NCI-H2081 treated with DMSO at 0.1 percent for 48 hours (cell line): ENCODE measurements at places on chromosomes 6 and 20.

- no peak for DNase-seq
These were observed 5.2 kb downstream of the NAPB start for GRCh38 chr20:23415959-23416583.

DNA sequence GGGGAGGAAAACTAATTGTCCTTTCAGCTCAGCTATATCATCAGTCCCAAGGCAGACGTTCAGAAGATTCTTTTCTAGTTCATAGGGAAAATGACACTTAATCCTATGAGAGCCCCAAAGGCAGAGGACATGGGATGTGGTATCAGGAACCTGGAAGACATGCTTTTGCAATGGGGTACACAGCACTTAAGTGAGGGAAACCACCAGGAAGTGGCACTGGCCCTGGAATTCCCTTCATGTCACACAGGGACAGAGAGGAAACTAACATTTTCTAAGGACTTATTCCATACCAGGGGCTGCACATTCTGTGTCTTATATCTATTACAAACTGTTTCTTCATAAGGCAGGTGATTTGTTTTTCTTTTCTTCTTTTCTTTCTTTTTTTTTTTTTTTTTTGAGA lies 28.2 kb downstream of the VPS52 start:
- DNase-seq, result no peak

DNA sequence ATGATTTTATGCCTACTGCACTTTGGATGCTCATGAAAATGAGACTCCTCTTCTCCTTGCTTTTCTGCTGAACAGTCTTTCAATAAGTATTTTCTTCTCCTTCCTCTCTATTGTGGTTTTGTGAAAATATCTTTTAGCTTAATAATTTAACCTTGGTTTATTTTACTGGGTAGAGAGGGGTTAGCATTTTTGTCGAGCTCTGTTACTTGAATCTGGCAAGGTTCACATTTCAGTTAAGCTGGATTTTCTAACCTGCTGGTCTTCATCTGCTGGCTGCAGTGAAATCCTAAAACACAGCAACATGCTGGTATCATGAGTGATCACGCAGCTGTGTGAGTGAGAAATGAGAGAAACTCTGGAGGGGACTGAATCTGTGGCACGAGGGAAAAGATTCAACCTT lies 222.7 kb upstream of the NOX3 start:
- no peak for DNase-seq

DNA sequence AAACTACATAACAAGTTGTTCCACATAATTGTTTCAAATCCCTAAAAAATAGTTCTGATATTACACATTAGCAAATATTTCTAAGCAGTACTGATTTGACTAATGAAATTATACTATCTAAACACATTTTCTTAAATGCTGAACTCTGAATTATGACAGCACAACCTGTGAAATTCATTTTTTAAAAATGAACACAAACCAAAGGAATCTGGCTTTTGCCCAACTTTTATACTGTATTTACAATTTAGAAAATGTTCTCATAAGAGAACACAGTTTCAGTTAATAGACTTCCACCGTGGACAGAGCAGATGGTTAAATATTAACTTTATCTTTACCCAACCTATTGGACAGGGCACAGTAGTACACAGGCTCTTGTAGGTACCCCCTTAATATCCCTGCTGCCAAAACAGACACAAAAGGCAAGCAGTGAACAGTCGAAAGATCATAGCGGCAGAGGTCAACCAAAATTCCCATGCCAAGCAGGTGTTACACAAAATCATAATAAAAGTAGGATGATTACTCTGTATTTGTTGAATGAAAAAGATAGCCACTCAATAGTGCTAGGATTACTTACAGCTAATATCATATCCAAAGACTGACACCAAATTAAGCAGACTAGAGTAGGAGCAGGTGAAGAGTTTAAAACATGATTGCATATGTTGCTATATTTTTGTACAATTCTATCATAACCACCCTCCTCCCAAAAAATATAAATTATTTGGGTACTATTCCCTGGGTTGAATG lies 122.5 kb downstream of the RNGTT start:
- no peak for DNase-seq

DNA sequence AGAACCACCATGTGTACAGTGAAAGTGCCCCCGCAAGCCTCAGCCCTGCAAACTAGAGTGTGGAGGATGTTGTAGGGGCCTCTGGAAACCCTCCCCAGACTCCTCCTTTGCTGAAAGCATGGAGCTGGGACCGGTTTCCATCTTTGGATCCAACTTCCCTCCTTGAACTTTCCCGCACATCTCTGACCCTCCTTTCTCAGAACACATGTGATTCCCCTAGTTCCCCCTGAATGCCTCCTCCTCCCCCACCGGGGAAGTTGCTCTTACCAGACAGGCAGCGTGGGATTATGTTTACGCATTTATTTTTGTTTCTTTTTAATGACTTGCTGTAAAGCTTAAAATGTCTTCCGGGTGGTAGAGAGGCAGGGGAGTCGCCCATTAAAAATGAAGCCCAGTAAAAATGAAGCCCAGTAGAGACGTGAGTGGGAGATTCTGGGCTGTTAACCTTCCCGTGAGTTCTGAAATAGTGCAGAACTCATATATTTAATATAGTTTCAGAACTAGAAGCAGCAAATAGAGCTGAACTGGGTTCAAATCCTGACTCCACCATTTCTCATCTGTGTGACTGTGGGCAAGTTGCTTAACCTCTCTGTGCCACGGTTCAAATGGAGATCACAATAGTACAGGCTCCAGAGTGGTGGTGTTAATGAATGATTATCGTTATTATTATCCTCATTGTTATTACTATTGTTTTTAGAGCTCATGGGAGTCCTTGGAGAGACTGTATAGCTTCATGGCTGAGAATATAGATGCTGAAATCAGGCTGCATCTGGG lies 8.0 kb upstream of the PTPN1 start:
- DNase-seq, result no peak

GRCh38 chr6:142279350-142280180 lies 22.2 kb upstream of the ADGRG6 start:
- no peak for DNase-seq

DNA sequence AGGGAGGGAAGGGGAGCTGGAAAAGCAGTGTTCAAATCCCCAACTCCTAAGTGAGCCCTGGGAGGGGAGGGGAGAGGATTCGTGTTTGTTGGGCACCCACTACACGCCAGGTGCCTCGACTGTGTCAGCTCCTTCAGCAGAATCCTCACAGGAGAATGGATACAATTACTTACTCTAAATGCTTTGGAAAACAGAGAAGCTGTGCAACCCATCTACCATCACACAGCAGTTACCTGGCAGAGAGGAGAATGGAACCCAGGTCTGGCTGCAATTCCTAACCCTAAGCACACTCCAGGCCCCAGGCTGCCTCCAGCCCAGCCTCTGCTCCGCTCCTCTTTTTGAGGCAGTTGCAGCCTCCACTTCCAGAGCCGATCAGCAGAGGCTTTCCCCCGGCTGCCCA lies 86.4 kb upstream of the PTPN1 start:
- no peak for DNase-seq

DNA sequence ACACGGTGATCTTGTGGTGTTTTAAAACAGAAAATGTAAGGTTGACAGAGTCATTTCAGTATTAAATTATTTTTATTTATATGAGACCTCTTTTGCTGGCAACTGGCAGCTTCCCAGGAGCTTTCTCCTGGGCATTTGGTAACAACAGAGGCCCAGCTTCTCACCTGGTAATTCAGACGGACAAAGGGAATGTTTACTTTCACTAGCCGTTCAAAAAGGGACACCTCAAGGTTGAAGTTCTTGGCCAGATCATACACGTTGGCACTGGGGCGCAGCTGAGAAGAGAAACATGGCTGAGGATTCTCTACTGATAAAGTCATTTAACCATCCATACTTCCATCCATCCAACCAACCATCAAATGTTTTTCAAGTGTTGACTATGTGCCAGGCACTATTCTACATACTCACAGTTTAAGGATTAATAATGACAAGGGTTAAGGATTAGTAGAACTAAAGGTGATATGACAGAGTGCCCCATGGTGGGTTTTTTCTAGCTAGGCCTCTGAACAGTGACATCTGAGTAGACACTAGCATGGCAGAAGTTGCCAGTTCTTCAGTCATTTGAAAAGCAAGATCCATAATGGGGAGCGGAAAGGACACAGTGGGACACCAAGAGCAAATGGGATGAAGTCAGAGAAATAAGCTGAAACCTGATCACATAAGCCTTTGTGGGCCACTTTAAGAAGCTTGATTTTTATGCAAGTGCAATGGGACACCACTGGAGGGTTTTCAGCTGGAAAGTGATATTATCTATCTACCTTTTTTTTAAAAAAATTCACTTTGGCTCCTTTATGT lies 25.1 kb downstream of the ZNFX1 start:
- DNase-seq, result no peak

DNA sequence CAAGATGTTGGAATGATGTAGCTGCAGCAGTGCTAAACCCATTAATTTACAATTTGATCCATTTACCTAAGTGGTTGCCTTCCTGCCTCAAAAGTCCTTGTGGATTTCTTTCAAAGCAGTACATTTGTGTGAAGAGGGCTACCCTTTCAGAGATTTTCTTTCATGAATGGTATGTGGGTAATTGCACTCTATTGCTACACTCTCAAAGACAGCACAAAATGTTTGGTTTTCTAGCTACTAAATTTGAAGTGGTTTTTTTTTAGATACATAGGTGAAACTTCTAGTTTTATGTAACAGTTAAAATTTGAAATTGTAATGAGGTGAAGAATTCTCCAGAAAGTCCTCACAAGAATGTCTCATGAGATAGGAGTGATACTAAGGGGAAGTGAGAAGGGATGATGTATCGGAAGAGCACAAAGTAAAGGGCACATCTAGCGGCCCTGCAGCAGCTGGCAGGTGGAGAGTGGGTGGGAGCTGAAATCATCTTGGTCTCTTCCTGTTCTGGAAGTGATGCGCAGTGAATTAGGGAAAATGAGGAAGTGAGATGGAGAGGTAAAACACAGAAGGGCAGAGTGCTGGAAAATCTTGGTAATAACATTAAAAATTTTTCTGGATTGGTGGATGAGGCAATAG lies 236.8 kb upstream of the MAN1A1 start:
- no peak for DNase-seq

DNA sequence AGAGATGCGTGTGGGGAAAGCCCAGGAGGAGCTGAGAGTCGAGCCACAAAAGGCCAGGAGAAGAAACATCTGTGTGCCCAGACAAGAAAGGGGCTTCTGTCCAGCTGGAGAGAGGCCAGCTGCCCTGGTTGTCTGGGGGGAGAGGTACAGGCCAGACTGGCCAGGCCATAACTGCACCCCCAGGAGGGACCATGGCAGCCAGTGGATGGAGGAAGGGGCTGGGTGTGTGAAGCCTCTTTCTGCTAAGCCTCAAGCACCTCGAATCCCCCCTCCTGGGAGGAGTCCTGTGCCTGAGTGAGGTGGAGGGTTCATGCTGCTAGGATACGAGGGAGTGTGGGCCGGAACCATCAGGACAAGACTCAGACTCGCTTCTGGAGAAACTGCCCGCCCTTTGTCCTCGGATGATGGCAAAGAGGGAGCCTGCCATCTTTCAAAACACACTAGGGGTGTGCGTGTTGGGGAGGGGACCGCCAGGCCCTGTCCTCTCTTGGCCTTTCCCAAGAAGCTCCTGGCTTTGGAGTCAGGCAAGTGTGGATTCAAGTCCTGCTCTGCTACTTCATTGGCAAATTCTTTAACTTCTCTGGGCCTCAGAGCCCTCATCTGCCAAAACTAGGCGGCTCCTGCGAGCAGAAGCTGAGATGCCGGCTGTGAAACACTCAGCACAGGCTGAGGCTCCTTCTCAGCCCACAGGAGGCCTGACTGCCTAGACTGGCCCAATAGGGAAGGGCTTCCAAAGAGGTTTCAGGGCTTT lies 90.3 kb downstream of the ASXL1 start:
- DNase-seq, result no peak

DNA sequence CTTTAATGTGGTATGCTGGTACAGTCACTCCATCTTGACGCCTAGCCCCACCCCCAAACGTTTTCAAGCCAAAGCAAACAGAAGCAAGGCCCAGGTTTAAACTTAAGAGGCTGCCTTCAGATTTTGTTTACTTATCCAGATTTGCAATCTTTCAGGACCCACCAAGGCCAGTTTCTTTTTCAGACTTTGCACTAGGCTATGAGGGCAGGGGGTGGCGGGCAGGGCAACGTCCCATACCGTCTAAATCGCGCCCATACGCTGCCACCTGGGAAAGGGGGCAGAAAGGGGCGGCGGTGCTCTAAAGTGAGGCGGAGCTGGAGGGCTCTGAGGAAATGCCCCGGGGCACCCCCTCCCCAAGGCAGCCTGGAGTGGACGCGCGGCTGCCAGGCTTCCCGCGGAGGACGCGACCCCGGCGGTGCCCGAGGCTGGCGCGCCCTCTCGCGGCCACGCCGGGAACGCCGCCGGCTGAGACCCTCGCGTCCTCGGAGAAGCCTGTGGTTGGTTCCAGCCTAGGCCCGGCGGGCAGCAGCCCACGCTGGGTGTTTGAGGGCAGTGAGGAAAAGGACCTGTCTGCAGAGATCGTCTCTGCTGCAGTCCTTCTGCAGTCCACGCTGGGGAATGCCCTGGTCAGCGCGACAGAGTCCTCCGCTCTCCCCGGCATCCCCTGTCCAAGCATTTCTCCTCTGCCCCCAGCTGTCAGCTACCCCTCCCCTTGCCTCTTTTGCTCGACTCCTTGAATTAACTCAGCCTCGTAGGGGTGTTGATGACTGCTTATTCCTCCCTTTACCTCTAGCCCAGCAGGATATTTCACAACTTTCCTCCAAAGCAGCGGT lies 129.2 kb upstream of the PRND start:
- DNase-seq, result no peak

DNA sequence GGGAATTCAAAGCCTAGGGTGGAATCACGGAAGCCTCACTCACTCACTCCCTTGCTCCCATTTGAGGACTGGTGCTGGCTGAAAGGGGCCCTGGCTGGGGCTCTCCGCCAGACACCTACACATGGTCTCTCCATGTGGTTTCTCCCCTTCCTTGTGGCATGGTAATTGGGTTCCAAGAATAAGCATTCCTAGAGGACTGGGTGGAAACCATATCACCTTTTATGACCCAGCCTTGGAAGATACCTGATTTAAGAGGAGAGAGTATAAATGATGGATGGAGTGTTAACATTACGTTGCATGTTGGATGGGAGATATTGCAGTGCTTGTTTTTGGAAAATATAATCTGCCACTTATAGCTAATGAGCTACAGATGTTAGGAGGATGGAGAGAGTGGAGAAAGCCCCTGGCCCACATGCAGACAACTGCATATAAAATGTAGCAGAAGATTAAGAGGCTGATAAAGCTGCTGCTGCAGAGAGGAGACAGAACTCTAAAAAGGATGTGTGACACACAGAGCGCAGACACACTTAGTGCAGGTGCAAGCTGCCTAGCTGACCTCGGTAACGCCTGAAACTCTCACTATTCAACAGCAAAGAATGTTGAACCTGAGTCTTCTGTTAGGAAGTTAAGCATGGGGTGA lies 23.3 kb upstream of the CDKN1A start:
- DNase-seq, result no peak

DNA sequence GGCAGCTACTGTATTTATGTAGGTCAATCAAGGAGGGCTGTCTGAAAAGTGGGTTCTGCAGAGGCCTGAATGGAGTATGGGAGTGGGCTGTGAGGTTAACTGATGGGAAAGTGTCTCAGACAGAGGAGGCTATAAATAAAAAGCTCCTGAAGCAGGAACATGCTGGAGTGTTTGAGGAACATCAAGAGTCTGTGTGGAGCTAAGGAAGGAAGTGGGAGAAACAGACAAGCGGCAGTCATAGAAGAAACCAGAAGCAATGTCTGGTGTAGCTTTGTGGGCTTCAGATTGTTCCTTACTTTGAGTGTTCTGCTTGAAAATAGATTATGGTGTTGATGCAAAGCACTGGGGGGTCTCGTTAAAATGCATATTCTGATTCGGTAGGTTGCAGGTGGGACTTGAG lies 101.5 kb upstream of the OGFRL1 start:
- no peak for DNase-seq

GRCh38 chr20:2295886-2296515 lies at the start of gene TGM3:
Gene TGM3, plus strand, starts transcription at chr20:2296001. Its CDS starts 63 bp downstream, at chr20:2296064.
- no peak for DNase-seq
